ENCODE measurements at places on chromosomes 7 and 10. TPM values are rescaled to one million over a fixed set of nuclear protein-coding genes. Genes with fewer than 3 reads are reported as not detected.
A peak's percentile ranks its signal among the peaks of the same experiment; 100 is the strongest.

The ARMC3 gene
- not detected for total RNA-seq

The RBP4 gene
- total RNA-seq, result 1.1 TPM

DNA sequence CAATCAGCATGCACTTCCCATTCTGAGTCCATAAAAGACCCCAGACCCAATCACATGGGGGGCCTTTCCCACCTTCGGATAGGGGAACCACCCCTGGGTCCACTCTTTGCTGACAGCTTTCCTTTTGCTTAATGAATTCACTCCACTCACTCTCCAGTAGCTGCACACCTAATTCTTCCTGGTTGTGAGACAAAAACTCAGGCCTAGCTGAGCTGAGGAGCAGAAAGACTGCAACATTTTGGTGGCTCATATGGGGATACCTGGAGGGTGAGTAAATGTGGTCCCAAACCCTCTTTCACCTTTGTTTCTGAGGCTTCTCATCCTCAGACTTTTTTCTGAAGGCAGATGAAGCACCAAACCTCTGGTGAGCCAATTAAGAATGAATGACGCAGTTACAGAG, 138.1 kb downstream of the WDR11 start:
- DNase-seq, result no peak

DNA sequence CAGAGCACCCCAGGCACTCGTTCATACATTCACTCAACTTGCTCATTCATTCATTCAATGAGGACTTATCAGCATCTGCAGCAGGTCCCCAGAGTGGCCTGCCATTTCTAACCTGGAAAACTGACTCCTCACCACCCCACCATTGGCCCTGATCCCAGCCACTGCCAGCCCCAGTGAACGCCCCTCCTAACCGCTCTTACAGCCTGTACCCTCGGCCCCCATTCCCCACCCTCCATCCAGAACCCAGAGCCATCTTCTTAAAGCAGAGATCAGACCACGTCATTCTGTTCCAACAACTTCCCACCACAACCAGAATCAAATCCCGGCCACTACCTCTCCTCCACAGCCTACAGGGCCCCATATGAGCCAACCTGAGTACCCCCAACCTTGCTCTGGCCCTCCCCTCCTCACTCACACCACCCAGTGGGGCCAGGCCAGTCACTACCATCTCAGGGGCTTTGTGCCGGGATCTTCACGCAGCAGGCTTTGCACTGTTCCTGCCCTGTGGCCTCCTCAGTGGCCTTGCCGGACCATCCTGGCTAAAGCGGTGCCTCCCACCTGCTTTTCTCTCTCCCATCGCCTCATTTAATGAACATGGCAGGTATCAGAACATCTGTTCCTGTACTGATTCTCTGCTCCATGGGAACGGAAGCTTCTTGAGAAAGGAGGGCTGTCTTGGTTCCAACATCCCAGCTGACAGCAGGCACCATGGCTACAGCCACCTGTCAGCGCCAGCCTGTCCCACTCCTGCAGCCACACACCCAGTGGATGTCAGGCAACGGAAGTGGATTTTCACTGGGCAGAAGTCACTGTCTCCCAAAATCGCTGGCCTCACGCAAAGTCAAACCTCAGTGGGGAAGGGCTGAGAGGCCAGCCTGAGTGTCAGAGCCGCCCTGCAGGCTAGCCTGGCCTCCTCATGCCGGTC, 45.4 kb downstream of the FAM53B start:
- DNase-seq, result no peak

- no peak for DNase-seq
Observed at GRCh38 chr10:121332829-121333765, 265.1 kb downstream of the FGFR2 start.

- no peak for DNase-seq
Observed at GRCh38 chr7:74527842-74528241, 74.1 kb downstream of the GTF2IRD1 start.

- no peak for DNase-seq
Observed at GRCh38 chr10:43044448-43044921, 32.4 kb upstream of the RET start.

DNA sequence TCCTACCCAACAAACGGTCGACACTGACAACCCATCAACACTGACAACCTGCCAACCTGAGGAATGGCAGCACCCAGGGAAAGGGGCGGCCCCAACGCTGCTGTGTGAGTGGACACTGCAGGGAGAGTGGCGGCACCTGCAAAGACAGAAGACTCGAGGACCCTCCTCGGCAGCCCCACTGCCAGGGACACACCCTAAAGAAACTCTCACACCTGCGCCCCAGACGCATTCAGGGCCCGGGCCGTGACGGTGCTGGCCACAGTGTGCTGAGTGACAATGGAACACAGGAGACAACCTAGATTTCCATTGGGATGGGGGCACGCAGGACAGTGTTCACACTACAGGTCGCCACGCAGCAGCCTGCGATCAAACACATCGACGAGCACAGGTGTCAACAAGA, 3.6 kb downstream of the CAMK2B start:
- DNase-seq, result no peak

DNA sequence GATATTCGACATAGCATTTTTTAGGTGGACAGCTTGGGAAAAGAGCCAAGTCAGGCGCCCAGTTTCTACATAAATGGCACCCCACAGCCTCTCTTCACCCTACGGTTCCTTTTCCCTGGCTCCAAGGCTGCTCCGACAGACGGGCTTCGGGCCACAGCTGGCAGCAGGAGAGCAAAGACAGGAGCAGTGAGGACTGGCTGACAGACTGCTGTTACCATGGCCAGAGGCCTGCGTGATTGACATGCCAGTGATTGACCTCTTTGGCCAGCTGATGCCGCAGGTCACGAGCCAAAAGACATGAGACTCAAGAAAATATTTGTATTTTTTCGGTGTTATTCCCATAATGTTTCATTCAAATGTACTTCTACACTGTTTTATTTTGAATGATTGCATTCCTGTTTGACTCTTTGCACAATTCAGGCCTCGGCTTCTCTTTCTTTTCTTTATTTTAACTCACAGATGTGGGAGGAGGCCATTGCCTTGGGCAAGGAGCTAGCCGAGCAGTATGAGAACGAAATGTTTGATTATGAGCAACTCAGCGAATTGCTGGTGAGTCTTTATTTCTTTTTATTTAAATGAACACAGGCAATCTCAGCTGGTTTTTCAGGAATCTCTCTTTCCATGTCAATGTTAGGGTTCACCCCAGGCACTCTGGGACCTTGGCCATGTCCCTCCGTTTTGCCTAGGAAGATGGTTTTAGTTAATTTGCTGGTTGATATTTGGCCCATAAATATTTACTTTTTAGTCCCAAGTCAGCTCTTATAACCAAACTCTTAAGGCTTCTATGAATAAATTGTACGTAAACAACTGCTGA, 146.3 kb upstream of the NPS start:
- no peak for DNase-seq

GRCh38 chr10:84429926-84430520, 101.6 kb downstream of the CCSER2 start:
- DNase-seq, result peak; percentile 60

GRCh38 chr10:6787091-6787490, 207.0 kb upstream of the PRKCQ start:
- DNase-seq, result no peak

Data from GM23248 (cell line).